ENCODE measurements at places on chromosomes 5 and 9. TPM values are rescaled to one million over a fixed set of nuclear protein-coding genes. Genes with fewer than 3 reads are reported as not detected.

The SHISAL2B gene
- total RNA-seq, result not detected

The ACER2 gene
- total RNA-seq, result 2.9 TPM

The PCDHB15 gene
- total RNA-seq, result not detected

The CTNND2 gene
- not detected for total RNA-seq

The CFAP77 gene
- not detected for total RNA-seq

The LMX1B gene
- not detected for total RNA-seq

The HSD17B3 gene
- total RNA-seq, result 1.5 TPM

The PCDHGB6 gene
- total RNA-seq, result not detected

The ANXA1 gene
- total RNA-seq, result 274 TPM

The ZNF483 gene
- total RNA-seq, result 22.1 TPM
